ENCODE measurements at places on chromosomes 2 and 18. TPM values are rescaled to one million over a fixed set of nuclear protein-coding genes. Genes with fewer than 3 reads are reported as not detected.

TDRD15 gene
- polyA plus RNA-seq = not detected

ADD2 gene
- 0.29 TPM for polyA plus RNA-seq

CHRNA1 gene
- polyA plus RNA-seq = 0.45 TPM

CRYGC gene
- not detected for polyA plus RNA-seq

DNA sequence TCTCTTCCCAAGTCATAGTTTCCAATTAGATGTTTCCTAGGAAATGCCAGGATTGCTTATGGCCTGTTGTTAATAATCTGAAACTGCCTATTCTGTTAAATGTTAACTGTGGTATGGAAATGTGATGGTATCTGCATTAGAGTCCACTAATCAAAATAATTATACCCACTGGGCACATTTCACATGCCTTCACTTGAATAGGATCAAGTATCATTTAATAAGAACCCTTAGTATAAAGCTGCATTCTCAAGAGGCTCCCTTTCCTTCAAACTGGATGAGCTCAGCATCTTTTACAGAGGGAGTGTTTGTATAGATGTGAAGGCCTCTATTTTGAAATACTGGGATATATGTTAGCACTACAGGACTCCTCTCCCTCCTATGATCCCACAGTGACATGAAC lies 477.2 kb upstream of the VRK2 start:
- H3K27ac ChIP-seq = no peak overlapping the region
- H3K27me3 ChIP-seq = no peaks in the 10 kb centered on the region
- no peaks in the 10 kb centered on the region for H3K4me1 ChIP-seq
- H3K36me3 ChIP-seq = no peaks in the 10 kb centered on the region

- no peak for DNase-seq
- no peaks in the 10 kb centered on the region for H3K27me3 ChIP-seq
- H3K27ac ChIP-seq = no peak overlapping the region
- H3K4me3 ChIP-seq = no peak overlapping the region
- no peaks in the 10 kb centered on the region for H3K36me3 ChIP-seq
- H3K4me1 ChIP-seq = no peaks in the 10 kb centered on the region
Measured at GRCh38 chr2:196288006-196288538, 116.7 kb upstream of the STK17B start.

- no peak overlapping the region for H3K27ac ChIP-seq
- H3K36me3 ChIP-seq = no peaks in the 10 kb centered on the region
- no peak overlapping the region for H3K4me3 ChIP-seq
- no peaks in the 10 kb centered on the region for H3K27me3 ChIP-seq
- no peak for DNase-seq
- no peaks in the 10 kb centered on the region for H3K4me1 ChIP-seq
Measured at GRCh38 chr2:120622159-120622869, 113.4 kb upstream of the GLI2 start.

DNA sequence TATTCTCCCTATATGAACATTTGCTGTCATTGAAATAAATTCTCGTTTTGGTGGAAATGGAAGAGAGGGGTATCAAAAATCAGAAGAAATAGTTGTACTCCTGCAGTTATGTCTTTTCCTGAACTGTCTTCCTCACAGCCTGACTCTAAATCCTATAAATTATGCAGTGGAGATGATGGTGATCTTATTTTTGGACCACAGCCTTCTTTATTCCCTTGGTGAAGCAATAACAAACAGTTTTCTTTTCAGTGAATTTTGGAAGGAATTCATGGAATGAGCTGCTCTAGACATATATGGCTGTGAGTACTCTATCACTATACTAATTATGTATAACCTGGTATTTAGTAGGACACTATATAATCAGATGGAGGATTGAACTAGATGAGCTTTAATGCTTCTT lies 1.7 kb upstream of the SLC25A12 start:
- no peaks in the 10 kb centered on the region for H3K27me3 ChIP-seq
- no peak for DNase-seq
- H3K4me3 ChIP-seq = no peak overlapping the region
- H3K27ac ChIP-seq = no peak overlapping the region

DNA sequence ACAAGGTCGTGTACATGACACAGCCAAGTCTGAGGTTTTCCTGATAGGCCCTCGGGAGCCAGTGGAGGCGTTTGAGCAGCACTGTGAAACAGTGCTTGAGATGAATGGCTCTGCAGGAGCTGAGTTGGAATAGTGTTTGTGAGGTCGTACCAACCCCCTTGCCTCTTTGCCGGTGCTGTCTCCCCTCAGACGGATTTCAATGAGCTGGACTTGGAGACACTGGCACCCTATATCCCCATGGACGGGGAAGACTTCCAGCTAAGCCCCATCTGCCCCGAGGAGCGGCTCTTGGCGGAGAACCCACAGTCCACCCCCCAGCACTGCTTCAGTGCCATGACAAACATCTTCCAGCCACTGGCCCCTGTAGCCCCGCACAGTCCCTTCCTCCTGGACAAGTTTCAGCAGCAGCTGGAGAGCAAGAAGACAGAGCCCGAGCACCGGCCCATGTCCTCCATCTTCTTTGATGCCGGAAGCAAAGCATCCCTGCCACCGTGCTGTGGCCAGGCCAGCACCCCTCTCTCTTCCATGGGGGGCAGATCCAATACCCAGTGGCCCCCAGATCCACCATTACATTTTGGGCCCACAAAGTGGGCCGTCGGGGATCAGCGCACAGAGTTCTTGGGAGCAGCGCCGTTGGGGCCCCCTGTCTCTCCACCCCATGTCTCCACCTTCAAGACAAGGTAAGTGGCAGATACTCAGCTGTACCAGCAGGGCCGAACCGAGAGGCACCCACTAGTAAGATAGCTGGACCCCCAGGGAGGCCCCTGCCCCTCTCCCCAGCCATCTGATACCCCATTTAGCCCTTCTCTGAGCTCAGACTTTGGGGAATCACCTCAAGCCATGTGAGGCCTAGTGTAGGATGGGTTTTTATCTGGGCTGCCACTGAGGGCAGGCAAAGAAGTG lies 83.1 kb downstream of the EPAS1 start:
- H3K4me1 ChIP-seq = peaks cover 9% of the 10 kb centered on the region
- no peak overlapping the region for H3K27ac ChIP-seq
- H3K36me3 ChIP-seq = no peaks in the 10 kb centered on the region
- no peak for DNase-seq
- H3K27me3 ChIP-seq = no peaks in the 10 kb centered on the region

Measured in ovary (tissue), 10 donors.